ENCODE measurements at places on chromosomes 3 and 15.

GRCh38 chr3:190070622-190071347 lies 49.9 kb downstream of the P3H2 start:
- no peak for DNase-seq

GRCh38 chr3:159620873-159621272 lies 367.8 kb upstream of the IL12A start:
- DNase-seq = peak; percentile 16

GRCh38 chr3:103295974-103296570 lies 861.3 kb downstream of the ZPLD1 start:
- peak; percentile 0 for DNase-seq

DNA sequence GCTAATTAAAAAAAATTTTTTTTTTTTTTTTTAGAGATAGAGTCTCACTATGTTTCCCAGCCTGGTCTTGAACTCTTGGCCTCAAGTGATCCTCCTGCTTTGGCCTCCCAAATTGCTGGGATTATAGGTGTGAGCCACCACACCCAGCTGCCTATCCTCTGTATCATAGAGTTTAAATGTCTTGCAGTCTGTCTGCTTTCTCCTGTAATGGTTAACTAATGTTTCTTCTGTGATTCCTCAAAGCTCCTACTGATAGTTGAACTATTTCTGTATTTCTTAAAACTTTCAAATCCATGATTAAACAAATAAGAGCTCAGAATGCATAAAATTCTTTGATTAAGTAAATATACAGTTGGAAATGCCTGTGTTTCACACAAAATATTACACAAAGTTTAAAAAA lies 115.4 kb upstream of the TPM1 start:
- DNase-seq = no peak

- no peak for DNase-seq
These were observed 14.2 kb upstream of the RPP14 start for GRCh38 chr3:58291671-58292338.

DNA sequence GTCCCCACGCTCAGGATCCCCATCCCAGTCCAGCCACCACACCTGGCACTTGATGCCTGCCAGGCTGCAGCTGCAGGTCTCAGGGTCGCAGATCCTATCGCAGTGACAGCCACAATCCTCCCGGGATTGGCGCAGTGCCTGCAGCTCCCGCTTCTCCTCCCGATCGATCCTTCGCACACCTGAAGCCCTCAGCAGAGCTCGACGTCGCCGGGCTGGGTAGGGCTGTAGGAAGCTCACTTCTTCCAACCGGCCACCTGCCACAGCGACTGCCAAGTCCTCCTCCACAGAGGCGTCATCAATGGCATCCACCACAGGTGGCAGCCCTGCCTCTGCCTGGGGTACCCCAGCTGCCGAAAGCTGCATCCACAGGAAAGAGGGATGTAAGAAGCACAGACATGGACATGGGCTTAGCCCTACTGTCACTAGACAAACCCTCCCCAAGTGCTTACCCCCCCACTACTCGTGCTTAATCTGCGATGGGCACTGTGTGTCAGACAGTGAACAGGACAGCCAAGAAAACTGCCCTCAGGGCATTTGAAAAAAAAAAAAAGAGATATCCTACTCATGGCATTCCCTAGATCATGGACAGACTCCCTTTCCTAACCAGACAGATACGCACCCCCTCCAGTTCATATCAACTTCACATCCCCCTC lies 9.2 kb downstream of the CSRNP1 start:
- DNase-seq = no peak

DNA sequence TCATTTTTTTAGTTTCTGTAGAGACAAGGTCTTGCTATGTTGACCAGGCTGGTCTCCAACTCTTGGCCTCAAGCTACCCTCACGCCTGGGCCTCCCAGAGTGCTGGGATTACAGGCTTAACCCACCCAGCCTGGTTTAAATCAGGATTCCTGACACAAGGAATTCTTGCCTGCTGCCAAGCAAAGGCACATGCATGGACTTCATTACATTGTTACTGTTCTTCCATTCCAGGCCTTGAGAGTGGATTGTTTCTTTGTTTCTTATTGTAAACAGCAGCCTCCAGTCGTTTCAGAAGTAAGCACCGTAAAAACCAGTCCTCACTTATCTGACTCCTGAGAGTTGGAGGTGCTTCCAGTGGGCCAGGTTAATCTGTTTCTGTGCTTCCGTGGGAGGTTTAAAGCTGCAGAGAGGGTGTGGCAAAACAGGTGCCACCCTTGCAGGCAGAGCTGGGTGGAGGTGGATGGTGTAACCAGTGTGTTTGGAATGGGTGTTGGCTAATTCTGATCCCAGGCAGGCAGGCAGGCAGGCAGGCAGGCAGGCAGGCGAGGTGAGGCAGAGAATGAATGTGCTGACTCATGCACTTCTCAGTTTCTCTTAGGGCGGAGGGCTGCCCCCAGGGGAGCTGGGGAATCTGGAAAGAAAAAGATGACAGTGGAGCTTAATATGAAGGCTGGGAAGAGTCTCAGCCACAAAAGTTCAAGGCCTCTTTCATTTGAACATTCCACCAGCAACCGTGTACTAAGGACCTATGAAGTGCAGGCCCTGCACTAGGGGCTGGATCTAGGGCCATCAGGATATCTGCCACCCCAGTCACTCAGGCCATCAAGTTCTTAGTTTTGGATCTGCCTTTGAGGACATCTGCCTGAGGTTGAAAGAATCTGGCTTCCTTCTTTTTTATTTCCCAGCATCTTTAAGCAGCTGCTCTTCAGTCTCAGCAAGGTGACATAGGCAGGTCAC lies 37.0 kb upstream of the CDCP1 start:
- DNase-seq = peak; percentile 65

GRCh38 chr15:74240002-74240568 lies 4.0 kb downstream of the CCDC33 start:
- DNase-seq = peak; percentile 76

DNA sequence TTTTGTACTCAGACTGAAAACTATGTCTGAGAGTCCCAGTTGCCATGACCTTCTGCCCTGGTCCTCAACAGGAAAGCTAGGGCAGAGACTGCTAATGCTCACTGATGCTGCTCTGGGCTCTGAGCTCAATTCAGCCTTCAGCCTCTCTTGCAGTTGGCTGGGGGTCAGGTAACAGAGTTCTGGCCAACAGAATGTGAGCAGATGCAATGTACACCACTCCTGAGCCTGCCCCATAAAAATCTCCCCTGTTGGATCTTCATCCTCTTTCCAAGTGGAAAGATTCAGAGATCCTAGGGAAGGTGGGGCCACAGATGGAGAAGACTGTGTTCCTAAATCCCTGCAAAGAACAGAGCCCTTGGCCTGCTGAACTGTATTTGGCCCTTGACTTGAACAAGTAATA lies 87.8 kb downstream of the PDZRN3 start:
- no peak for DNase-seq

GRCh38 chr15:73319460-73320245 lies 49.1 kb downstream of the HCN4 start:
- no peak for DNase-seq

DNA sequence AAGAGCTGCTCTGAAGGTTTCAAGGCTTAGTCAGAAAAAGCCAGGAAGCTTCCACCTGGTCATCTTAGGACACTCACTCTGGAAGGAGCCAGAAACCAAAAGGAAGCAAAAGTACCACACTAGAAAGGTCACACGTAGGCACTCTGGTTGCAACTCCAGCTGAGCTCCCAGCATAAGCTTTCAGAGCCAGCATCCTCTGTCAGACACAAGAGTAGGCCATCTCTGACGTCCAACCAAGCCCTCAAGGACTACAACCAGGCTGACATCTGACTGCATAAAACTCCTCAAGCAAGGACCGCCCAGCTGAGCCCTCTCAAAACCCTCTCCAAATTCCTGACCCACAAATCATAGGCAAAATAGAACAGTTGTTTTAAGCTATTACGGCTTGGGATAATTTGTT lies 12.8 kb downstream of the SH3BP5 start:
- no peak for DNase-seq

DNA sequence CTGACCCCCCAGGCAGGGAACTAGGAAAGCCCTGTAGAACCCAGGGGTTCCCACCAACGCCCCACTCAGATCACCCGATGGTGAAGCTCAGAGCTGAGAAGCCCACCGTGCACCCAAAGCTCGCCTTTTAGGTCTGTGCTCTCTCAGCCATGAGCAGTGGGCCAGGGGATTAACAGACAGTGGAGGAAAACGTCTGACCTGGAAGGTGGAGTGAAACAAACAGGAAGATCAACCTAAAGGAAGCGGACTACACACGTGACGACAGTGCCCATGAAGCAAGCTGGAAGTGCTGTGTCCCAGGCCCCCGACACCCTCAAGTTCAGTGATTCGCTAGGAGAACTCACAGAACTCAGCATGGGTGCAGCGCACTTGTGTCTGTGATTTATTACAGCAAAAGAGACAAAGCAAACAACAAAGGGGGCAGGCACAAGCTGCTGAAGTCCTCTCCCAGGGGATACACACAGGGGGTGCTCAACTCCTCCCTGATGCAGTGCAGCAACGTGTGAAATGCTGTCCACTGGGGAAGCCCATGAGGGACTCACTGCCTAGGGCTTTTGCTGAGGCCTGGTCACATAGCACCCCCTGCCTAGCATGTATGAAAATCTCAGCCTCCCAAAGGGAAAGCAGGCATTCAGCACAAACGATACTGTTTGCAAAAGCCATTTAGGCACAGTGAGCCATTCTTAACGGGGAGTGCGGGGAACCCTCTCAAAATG lies 43.5 kb downstream of the CFAP92 start:
- peak; percentile 36 for DNase-seq

GRCh38 chr15:77627067-77627466 lies 5.6 kb downstream of the LINGO1 start:
- no peak for DNase-seq

GRCh38 chr3:155553780-155554179 lies 191.1 kb downstream of the PLCH1 start:
- no peak for DNase-seq

Measured in fibroblast of the conjunctiva (primary cell).